ENCODE measurements at places on chromosomes 12 and 14.

DNA sequence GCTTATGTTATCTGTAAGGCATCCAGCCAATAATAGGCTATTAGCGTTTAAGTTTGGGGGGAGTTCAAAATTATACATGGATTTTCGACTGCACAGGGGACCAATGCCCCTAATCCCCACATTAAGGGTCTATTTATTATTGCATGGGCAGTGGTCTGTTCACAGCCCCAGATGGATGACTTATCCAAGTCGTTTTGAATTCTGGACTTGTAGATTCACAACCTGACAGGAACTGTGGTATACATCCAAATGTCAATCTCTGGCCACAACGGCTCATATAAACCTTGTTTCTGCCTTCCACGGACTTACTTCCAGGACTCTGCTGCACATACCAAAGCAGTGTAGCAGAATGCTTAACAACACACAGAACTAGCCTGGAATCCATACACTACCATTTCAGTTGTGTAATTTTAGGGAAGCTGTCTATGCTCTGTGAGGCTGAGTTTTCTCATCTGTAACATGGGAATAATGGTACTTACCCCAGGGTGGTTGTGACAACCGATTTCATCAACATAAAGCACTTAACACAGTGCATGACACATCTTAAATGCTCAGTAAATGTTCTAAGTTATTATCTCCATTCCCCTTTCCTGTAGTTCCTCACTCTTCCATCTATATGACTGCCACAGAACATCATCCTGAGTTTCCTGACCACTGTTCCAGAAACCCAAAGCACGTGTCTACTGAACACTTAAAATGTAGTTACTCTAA lies 3.7 kb downstream of the DDX24 start:
- DNase-seq = no peak

DNA sequence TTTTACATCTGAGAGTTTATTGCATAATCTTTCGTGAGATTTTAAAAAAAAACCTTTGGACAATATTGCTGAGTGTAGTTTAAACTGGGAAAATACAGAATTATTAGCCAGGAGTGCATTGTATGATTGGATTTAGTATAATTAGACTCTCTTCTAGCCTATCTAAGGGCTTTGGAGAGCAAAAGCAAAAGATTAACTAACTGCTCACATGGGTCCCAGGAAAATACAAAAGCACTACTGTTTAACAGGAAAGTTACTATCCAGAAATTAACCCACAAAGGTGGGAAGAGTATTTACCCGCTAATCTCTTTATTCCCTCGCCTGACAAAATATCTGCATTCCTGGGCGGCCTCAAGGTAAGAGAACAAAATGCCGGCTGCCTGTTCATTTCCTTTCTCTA lies 309.5 kb downstream of the ATXN7L3B start:
- DNase-seq = no peak

- no peak for DNase-seq
These were observed 43.0 kb downstream of the NGB start for GRCh38 chr14:77228056-77228455.

DNA sequence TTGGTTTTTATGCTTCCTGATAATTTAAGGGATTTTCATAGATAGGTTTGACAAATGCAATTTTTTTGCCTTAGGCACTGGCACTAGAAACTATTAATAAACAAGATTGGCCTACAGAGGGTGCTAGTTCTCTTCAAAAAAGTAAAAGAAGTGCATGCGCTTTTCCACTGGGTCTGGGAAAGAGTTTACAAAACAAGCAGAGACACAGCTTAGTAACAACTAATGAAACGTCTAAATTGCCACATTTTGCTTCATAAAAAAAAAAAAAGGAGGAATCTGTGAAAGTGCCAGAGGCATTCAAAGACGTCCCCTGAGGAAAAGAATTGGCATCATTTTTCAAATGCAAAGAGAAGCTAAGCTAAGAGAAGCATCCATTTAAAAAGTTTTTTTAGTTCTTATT lies 58.3 kb upstream of the EEA1 start:
- no peak for DNase-seq

DNA sequence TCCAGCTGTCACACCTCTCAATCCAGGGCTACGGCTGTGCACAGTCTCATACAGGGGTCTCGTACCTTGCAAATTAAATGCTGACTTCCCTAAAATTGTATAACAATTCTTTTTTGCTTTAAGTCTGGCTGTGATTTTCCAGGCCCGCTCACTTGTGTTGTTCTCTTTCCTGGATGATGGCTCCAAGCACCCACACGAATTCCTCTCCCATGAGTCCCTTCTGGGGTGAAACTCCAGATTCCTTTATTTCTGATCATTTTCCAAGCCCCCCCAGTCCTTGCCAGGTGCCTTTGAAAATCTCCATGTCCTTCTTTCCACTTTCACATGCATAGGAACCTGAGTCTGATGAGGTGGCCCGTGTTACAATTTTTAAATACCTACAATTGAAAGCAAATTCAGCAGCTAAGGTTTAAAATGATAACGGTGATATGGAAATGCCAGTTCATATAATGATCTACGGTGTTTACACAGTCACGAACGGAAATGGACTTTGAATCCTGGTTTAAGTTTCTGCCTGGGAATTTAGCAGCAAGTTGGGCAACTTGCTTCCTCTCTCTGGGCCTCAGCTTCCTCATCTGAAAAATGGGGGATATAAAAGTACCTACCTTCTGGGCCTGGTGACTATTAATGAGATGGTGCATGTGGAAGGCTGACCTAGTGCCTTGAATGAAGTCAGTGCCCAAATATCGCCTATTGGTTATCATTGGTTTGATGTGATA lies 85.5 kb downstream of the STAB2 start:
- no peak for DNase-seq
